NCI-H187 treated with DMSO at 0.1 percent for 48 hours (cell line): ENCODE measurements at places on chromosomes 11 and 22.

DNA sequence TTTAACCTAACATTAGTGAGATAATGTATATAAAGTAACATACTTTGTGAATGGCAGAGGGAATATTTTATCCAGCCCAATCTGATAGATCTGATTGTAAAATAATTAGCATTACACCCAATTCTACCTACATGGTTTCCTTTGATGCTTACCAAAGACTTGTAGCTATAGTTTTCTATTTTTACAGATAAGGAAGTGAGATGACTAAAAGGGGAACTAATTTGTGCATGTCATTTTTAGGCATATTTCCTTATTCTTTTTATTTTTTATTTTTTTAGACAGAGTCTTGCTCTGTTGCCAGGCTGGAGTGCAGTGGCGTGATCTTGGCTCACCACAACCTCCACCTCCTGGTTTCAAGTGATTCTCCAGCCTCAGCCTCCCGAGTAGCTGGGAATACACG lies 793.7 kb upstream of the LRRC4C start:
- DNase-seq: no peak

- no peak for DNase-seq
Observed at GRCh38 chr11:1437500-1437899, 47.8 kb downstream of the BRSK2 start.

DNA sequence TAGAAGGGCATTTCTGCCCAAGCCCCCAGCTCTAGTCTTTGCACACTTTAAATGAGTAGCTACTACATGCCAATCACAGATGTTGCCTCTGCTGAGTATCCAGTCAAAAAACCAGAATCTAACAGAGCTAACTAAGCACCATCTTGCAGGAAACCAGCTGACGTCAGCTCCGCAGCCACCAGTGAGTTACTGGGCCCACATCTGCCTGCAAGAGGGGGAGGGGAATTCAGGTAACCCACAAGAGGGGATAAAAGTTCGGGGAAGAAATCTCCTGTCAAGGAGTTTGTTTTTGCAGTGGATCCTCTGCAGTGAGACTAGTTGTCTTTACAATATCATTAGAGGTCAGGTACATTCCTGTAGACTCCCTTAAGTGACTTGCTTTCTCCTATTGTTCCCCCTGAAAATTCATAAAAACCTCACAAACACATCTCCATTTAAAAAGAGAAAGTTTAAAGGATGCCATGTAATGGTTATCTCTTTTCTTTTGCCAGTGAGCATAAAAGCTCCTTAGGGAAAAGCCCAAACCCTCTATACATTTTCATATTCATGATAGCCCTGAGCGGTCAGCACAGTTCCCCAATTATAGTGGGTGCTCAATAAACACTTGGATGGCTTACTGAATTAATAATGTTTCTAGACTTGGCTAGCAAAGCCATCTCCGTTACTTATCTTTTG lies 9.3 kb downstream of the CD44 start:
- no peak for DNase-seq

DNA sequence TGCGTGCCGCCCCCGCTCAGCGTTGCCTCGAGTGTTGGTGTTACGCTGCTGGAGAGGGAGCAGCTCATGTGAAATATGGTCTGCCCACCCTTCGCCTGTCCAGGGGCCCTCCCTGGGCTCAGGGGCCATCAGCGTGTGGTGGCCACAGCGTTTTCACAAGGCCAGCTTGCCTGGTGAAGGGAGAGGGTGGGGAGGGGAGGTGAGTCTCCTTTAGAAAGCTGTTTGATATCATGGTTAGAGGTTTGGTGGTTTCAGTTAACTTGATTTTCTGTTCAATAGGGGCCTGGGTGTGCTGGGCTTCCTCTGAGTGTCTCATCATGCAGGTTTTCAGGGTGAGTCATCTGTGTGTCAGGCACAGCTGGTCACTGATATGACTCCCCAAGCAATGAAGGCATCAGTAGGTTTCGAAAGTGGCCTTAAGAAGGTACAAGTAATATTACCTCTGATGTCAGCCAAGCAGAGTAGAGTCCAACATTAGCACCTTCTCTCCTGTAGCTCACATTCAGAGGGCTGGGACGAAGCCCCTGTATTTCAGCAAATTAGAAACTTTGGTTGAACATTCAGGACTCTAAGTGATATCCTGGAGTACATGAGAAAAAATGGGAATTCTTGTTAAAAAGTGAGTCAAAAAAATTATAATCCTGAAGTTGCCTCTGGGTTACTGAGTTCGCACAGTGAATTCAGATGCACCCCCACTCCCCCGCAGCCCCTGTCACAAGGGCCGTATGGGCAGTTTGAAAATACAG lies 172.5 kb downstream of the TBC1D22A start:
- DNase-seq: no peak

DNA sequence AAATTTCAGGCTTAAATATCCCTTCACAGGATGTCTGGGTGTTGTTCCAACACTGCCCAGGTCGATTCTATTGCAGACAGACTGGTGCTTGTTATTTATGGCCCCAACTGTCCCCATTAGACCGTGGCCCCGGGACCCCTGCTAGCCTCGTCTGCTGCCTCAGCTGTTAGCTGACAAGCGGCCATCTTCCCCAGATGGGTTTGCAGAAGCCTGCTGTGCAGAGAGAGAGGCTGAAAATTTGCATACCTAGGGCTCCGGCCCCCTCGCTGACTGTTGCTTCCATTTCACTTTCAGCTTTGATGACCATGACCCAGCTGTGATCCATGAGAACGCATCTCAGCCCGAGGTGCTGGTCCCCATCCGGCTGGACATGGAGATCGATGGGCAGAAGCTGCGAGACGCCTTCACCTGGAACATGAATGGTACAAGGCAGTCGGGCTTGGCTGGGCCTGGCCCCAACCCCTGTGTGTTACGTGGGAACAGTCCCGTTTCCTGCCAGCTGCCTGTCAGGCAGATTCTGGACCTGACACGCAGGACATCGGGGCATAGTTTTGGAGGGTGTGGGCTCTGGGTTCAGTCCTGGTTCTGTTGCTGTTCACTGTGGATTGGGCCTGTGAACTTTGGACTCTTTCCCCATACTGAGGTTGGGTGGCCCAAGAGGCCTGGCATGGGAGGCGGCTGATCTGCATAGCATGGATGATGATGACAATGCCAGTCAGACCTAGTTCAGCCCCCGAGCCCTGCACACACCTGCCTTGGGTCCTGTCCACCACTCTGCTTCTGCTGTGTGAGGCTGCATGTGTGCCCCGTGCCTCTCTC lies 16.4 kb downstream of the SMARCB1 start:
- no peak for DNase-seq

DNA sequence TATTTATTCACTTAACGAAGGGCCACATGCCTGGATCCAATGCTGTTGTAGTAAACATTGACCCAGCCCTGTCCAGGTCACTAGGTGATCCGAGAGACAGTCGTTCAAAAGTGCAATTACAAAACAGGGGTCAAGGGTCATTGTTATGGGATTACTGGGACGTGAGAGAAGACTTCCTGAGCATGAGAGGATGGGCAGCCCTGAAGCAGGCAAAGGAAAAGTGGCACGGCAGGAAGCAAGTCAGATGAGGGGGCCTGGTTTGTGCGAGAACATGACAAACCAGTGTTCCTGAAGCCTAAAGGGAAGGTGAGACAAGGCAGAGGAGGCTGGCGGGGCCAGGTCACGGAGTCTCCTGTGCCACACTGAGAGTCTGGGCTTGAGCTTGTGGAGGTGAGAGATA lies 15.8 kb upstream of the MMP20 start:
- no peak for DNase-seq

GRCh38 chr11:44853666-44854065 lies 97.0 kb downstream of the TP53I11 start:
- DNase-seq: no peak

GRCh38 chr22:31734512-31734911 lies 15.4 kb downstream of the PRR14L start:
- DNase-seq: no peak

DNA sequence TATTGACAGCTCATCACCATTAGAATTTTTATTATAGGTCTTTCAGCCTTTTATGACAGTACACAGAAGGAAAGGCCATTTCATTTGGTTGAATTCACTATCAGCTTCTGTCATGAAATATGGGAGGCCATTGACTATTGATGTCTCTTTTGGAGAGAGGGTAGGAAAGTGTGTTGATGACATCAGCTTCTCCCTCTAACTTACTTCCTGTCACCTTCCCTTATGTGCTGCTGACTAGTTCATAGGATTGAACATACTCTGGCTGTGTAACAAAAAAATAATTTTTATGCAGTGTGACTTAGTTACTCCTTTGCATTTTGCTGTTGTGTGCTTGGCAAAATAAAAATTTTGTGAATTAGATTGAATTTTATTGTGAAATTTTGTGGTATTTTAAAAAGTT lies 769.2 kb downstream of the METTL15 start:
- no peak for DNase-seq

DNA sequence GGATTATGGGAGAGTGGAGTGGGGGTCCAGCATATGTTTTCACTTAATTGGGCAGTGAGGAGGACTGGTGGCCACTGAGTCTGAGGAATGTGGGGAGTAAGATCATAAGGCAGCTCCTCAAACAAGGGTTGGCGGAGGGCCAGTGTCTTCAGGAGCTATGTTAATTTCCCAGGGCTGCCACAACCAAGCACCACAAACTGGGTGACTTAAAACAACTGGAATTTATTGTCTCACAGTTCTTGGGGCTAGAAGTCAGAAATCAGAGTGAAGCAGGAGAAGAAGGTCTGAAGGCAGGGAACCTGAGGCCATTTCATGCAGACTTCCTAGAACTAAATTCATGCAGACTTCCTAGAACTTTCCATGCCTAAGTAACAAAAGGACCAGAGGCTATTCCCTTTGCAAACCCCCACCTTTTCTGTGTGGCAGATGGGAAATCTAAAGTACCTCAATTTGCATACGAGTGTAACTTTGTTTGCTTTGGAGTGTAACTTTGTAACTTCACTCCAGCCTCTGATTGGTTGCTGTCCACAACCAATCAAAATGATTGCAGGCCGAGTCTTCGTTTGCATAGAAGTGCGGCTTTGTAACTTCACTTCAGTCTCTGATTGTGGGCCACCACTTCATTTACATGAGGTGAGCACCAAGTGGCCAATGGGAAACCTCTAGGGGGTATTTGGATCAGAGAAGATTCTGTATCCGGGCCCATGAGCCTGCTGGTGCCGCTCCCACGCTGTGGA lies 50.5 kb upstream of the ZBED5 start:
- no peak for DNase-seq

DNA sequence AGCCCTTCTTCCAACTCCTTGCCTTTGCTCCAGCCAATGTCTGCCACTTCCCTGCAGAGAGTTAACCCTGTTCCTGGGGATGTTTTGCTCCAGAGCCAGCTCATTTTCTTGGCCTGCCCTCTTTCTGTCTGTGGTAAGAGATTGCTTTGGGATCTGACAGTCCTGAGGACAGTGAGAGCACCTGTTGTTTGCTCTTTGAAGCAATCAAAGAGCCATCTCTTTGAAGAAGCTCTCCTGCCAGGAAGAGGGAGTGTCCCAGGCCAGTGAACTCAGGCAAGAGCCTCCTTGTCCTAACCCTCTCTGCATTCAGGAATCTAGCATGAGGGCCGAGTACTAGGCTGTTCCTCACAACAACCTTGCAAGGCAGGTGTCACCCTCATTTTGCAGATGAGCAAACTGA lies 42.2 kb downstream of the TRAF6 start:
- DNase-seq: peak; percentile 56

DNA sequence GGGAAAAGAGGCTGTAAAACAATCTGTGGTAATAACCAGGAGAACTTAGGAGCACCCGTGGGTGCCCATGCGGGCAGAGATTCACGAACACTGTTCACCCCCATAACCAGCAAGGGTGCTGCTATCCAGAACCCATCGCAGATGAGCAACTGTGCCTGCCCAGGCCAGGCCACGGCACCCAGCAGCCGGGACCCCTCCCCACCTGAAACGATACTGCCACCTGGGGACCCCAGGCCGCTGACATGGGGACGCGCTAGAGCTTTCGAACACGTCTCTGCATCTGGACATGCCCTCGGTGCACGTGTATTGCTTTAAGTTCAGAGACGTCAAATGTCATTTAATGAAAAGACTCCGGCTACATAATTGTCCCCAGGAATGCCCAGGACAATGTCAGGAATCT lies 14.3 kb upstream of the MUC2 start:
- DNase-seq: no peak

DNA sequence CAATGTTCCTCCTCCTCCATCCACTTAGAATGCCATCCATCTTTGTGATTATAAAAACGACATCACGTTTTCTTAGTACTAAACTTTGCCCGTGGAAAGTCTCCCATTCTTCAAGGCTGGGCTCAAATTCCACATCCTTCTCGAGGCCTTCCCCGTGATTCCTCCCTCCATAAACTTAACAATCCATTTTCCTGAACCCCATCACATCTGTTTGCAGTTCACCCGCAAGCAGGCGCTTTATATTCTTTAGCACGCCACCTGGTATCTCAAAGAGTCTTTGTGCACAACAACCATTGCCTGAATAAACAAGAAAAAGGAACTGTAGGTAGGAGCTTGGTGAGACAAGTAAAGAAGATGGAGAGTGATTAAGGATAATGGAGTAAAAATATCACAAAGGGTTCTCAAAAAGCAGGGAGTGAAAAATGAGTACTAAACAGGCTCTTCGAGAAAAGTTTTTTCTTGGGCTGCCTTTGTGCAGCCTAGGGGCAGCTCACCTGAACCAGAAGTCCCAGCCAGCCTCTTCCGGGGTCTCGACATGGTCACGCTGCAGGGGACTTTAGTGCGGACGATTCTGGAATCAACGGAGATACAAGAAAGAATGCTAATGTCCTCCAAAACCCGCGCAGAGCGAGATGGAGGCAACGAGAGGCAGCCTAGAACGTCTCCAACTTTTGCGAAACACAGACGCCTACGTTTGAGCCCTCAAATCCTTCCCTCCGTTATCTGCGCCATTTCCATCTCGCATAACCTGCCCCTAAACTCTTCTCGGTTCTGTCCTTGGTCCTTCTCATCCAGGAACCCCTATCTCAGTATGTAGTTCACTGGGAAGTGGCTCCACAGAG lies 585 bp downstream of the THYN1 start:
- DNase-seq: no peak

DNA sequence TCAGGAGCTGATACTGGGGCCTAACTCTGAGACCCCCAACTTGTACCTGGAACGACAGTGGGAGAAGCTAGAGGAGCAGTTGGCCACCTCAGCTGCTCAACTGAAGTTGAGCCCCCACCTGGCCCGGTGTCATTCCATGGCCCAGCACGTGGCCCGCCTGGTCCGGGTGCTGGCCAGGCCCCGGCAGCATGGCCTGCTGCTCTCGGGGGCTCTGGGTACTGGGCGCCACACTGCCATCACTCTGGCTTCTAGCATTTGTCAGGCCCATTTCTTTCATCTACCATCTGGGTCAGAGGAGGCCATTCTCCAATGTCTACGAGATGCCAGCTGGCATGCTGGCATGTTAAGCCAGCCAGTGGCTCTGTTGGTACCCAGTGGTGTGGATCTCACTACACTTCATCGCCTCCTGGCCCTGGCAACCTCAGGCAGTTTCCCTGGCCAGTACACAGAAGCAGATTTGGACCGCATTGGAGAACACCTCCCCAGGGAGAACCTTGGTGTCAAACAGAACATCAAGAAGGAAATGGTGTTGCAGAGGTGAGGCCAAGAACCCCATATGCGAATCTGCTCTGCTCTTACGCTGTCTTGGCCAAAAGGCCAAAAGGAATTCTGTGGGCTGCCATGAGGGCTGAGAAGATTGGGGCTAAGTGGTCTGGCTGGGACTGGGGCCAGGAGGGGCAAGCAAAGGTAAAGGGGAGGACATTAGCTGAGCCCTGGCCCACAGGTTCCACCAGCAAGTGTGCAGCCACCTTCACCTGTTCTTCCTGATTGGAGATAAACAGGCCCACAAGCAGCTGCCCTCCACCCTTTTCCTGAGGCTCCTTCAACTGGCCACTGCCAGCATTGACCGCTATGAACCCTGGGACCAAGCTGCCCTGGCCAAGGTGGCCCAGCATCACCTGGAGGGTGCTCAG lies 45.4 kb downstream of the RRP8 start:
- DNase-seq: no peak

- no peak for DNase-seq
Observed at GRCh38 chr11:4863876-4864275, 14.9 kb upstream of the OR51S1 start.
